ENCODE measurements at places on chromosomes 1 and 21.

DNA sequence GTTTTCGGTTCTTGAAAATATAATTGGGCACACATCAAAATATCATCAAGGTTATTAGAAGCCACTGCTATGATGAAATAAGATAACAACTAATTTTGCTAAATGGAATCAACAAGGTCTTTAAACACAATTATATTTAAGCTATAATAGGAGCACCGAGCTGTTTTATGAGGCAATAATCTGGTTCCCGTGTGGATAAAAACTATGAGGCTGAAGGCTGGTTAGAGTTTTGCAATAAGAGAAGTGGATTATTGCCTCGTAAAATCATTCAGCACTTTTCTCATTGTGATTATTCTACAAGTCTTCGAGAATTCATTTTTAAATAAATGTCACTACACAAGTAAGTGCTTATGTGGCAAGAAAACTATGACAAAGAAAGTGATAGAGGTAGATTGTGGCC, 975.7 kb upstream of the ADGRL2 start:
- DNase-seq = no peak

DNA sequence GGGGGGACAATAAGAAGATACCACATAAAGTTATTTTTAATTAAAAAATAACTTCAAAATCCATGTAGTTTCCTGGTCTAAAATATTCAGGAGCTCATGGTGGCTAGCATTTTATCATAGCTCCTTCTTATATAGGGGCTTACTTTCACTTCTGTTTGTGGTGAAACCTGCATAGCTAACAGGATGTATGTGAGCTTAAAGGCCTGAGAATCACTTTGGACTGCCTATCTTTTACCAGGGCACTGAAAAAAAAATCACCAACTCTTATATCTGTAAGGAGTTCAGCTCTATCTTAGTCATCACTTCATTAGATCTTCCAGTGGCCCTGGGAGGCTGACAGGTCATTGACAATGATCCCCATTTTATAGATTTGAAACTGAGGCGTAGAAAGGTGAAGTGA, 21.3 kb downstream of the UROD start:
- DNase-seq = no peak

DNA sequence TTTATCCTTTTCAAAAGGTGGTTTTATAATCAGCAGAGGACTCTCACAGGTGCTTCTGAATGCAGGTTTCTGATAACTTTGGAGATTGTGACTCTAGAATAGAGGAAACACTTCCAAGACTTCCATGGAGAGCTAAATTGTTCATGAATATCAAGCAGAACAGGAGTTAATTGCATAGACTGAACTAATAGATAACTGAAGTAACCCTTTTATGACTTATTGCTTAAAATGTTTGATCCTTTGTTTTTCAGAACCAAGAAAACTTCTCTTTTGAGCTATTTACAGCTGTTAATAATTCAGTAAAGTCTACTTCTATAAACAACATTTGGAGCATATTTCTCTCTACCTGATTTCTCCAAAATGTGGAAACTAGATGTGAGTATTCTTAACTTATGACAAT, 19.9 kb downstream of the TEX46 start:
- no peak for DNase-seq

DNA sequence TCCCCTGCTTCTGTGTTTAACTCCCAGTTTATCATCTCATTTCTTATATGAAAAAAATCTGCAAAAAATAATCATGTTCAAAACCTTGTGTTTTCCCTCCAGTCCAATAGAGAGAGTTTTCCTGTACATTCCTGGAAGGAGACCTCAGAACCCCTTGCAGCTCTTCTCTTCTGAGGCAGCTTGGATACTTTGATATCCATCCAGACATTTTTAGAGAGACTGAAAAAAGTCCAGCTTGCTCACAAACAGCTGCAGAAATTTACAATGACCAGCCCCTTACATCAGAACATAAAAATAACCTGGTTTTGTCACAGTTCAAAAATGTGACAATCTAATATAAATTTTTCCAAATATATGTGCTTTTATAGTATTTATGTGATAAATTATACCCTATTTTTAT, 73.3 kb upstream of the C1orf115 start:
- no peak for DNase-seq

- DNase-seq = no peak
Measured at GRCh38 chr1:22685591-22686059, 25.0 kb upstream of the EPHB2 start.

DNA sequence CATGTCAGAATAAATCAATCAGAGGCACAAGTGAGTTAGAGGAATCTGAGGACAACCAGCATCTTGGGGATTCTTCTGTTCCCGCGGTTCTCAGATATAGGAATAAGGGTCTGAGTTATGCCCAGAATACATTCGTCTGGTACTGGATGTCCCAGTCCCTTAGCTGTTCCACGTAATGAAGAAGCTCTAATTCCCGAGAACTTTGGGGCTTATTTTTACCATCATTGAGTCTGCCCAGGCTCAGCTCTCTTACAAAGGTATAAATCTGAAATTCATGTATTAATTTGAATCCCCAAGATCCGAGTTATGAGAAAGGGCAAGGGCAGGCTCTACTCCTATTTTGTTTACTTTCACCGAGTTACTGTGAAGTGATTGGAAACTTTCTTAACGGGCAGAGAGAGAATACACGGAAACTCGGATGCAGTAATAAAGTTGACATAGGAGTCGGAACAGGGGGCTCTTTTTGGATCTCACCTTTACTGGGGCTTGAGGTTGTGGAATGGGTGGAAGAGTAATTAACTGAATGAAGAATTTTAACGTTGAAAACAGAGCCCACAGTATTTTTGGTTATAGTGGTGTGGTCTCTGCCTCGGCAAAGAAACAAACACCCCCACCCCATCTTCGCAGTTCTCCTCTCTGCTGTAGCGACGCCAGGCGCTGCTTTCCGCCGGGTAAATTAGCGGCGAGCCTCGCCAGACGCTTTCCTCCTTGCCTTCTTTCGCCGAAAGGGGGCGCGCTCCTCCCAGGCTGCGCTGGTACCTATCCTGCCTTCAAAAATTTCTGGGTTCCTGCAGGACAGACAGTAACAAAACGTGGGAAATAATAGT, 7.1 kb downstream of the PRRX1 start:
- peak; percentile 61 for DNase-seq

- no peak for DNase-seq
Measured at GRCh38 chr1:27856561-27857343, 15.6 kb upstream of the THEMIS2 start.

DNA sequence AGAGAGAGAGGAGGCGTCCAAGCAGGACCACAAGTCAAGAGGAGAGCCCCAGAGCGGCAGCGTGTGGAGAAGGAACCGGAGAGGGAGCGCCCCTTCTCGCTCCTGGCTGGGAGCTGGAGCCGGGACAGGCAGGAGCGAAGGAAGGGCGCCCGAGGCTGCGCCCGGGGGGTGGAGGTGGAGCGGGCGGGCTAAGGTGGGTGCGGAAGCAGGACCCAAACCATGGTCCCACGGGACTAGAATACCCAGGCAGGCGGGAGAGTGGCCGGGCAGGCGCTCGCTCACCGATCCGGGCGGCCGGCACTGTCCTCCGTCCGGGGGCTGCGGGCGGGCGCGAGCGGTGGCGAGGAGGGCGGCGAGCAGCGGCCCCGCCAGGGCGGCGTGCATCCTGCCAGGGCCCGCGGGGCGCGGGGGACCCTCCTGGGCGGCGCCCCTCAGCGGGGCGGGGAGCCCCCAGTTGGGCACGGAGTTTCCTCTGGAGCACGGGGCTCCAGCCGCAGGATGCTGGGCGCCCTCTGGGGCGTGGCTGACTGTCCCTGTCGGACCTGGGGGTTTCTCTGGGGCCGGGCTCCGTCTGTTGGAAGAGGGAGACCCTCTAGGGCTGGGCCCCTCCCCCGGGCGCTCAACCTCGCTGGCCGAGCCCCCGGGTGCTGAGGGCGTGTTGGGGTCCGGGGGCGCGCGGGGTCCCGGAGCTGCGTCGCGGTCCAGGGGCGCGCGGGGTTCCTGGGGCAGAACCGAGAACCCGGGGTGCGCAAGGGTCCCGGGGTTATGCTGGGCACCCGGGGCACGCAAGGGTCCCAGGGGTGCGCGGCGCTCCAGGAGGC, 569 bp downstream of the TRABD2B start:
- DNase-seq = no peak

DNA sequence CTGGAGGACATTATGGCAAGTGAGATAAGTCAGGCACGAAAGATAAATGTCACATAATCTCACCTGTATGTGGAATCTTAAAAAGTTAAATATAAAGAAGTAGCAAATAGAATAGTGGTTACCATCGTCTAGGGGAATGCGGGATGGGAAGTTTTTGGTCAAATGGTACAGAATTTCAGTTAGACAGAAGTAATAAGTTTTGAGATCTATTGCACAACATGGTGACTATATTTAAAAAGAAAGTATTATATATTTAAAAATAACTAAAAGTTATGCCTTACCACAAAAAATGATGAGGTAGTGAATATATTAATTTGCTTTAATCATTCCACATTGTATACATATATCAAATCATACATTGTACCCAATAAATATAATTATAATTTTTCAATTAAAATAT, 106.2 kb upstream of the BRINP3 start:
- DNase-seq = no peak

GRCh38 chr21:35814858-35815619, 245.3 kb downstream of the SETD4 start:
- no peak for DNase-seq

GRCh38 chr1:41800311-41800829, 118.4 kb downstream of the HIVEP3 start:
- no peak for DNase-seq

DNA sequence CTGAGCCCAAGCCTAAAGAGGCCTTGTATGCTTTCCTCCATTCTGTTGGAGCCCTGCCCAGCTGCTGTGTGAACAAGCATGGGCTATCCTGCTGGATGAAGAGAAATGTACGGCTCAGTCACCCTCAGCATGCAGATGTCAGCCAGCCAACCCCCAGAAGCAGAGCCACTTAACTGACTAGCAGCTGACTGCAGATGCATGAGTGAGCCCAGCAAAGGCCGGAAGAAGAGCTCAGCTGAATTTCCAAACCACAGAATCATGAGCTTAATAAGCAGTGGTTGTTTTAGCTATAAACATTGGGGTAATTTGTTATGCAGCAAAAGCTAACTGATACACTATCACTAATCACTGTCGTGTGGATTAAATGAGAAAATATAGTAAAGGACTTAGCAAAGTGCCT, 39.0 kb downstream of the FOXO6 start:
- no peak for DNase-seq

- DNase-seq = no peak
Measured at GRCh38 chr1:239218301-239218700, 168.1 kb upstream of the CHRM3 start.

- no peak for DNase-seq
Measured at GRCh38 chr1:109626682-109627408, 7.2 kb downstream of the AMPD2 start.

- DNase-seq = no peak
Measured at GRCh38 chr1:93025572-93025971, 53.5 kb upstream of the MTF2 start.

DNA sequence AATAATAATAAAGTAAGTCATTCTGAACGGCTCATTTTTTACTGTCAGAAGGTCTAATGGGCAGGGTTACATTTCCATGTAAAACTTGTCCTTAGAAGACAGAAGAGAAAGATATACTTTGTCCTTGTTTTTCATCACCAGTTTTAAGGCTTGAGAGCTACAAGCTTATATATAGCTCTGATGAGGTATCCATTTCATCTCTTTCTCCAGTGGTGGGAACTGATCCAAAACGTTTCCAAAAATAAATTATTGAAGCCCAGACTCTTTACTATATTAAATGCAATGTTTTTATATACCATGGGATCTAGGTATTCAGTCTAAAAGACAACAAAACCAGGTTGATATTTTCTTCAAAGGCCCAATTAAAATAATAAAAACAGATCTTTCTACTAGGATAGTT, 8.7 kb downstream of the B3GALNT2 start:
- no peak for DNase-seq

GRCh38 chr1:6419804-6420453, at the start of gene HES2:
Gene HES2, minus strand, starts transcription at chr1:6419919. Its CDS starts 99 bp downstream, at chr1:6419820.
- DNase-seq = no peak

- DNase-seq = no peak
Measured at GRCh38 chr1:25616987-25617624, 515 bp downstream of the MAN1C1 start.

GRCh38 chr1:109499661-109500536, 6.0 kb downstream of the CYB561D1 start:
- no peak for DNase-seq

- no peak for DNase-seq
Measured at GRCh38 chr1:67224856-67225255, 58.6 kb downstream of the IL23R start.

GRCh38 chr1:15428815-15429435, 9.3 kb upstream of the CTRC start:
- no peak for DNase-seq

GRCh38 chr1:43233631-43234030, 36.2 kb upstream of the TMEM125 start:
- no peak for DNase-seq

- no peak for DNase-seq
Measured at GRCh38 chr1:58975888-58976287, 192.0 kb upstream of the JUN start.

- no peak for DNase-seq
Measured at GRCh38 chr1:90339811-90340210, 344.9 kb downstream of the ZNF326 start.

DNA sequence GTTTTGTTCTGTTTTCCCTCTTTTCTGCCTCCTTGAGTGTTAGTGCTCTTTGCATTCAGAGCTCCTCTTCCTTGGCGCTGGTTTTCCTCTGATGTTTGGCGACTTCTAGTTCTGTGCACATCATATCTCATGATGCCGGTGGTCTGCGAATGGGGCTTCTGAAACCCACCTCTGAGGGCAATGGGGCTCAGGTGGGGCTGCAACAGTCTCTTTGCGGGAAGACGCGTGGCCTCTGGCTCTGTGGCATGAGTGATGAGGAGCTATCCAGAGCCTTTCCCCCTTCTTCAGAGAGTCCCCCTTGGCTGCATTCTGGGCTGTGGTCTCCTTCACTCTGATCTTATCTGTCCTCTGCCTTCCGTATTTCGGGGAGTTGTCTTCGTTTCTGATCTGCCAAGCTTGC, 39.0 kb downstream of the TNFRSF8 start:
- no peak for DNase-seq

DNA sequence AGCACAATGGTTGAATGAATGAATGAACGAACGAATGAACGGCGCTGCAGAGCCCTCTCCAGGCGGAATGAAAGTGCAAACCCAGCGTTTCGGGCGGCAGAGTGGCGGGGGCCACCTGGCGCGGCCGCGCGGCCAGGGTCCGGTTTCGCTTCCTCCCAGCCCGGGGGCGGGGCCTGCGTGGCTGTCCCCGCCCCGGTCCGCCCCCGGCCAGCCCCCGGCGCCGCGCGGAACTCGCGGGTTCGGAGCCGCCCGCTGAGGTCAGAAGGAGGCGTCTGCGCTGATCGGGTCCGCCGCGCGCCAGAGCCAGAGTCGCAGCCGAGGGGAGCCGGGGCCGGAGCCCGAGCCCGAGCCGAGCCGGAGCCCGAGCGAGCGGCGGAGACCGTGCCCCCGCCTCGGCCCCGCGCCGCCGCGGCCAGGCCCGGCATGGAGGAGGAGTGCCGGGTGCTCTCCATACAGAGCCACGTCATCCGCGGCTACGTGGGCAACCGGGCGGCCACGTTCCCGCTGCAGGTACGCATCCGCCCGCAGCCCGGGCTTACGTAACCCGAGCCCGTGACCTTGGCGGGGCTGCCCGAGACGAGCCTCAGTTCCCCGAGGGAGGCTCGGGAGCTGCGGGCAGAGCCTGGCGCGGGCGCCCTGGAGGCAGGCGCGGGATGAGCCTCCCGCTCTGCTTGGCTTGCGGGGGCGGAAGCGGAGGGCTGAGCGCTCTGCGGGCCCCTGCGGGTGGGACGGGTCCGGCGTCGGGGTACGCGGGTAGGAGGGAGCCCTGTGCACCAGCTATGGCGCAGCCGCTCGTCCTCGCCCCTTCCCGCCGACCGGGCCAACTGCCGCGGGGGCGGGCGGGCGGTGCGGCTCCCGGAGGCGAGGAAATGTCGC, at the start of gene PDXK:
Gene PDXK (plus strand): TSS at position 258 of the 876 bp plus-strand sequence. CDS start 166 bp downstream, at position 424.
- DNase-seq = peak; percentile 84

- peak; percentile 52 for DNase-seq
Measured at GRCh38 chr21:38843806-38844503, 38.2 kb downstream of the ETS2 start.

Data from amniotic stem cell (primary cell).